ENCODE measurements at places on chromosomes 7 and 10.

DNA sequence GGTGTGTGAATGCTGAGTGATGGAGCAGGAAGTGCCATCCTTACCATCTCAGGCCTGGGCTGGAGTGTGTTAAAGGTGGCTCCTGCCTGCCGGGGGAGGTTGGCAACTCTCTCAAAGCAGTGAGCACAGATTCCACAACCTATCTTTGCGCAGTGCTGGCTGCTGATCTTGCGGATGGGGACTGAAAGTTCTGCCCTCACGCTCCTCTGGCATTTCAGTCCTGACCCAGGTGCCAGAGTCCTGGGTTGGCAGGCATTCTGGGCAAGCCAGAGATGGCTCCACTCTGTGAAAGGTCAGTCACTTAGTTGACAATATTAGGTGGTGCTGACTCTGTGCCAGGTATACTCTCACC lies 315.5 kb downstream of the RPS24 start:
- DNase-seq, result no peak

- DNase-seq, result no peak
Measured at GRCh38 chr10:105239311-105240219, 598.5 kb downstream of the SORCS3 start.

- no peak for DNase-seq
Measured at GRCh38 chr10:30039567-30039966, 19.8 kb downstream of the JCAD start.

DNA sequence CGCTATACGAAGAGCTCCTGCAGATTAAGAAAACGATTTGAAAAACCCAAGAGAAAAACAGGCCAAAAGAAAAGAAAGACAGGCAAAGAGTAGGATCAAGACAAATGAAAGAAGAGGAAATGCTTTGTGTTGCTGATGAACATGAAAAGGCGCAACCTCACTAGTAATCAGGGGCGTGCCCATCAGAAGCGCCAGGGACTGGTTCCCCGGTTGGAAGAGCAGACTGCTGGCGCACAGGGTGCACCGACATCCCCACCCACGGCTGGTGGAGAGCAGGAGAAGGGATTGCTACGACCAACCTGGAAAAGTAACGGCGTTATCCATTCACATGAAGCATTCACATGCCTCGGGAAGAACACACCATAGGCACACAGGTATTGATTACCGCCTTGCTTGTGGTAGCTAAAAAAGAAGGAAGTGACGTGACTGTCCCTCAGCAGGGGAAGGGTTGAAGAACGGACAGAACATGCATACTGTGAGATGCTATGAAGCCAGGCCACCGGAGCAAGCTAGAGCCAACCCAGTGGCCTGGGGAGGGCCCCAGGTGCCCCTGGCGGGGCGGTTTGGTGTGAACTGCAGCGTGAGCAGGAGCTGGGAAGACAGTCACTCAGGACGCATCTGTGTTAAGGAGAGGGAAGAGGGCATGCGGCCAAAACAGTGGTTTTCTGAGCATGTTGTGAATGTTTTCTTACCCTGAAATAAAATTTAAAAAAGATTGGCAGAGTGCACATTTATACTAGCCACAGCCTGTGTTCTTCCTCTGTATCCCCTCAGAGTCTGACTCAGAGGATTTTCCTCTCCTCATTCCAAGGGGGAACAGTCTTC lies 18.3 kb downstream of the AGAP3 start:
- no peak for DNase-seq

DNA sequence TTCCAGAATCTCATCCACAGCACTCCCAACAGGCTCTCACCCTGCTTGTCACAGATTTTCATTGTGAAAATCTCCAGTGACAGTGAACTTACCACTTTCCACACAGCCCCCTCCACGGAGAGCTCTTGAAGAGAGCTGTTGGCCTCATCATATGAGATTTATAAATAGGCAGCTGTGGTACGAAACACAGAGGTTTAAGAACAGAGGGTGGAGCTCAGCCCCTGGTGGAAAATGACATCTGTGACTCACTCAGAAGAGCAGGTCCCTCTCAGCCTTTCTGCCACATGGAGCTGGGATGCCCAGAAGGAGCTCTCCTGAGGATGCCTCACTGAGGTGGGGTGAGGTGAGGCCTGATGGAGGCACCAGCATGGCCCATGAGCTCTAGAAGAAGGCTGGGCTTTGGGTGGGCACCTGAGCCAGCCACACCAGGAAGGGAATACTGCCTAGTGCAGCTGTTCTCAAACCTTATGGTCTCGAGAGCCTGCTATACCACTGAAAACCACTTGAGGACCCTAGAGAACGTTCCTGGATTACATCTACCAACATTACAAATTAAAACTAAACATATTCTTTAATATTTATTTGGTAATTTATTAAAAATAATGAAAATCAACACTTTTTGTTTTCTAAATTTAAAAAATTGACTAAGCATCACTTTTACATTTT lies 25.8 kb upstream of the EEPD1 start:
- no peak for DNase-seq

- DNase-seq, result no peak
Measured at GRCh38 chr10:30647089-30647488, 17.5 kb upstream of the LYZL2 start.

DNA sequence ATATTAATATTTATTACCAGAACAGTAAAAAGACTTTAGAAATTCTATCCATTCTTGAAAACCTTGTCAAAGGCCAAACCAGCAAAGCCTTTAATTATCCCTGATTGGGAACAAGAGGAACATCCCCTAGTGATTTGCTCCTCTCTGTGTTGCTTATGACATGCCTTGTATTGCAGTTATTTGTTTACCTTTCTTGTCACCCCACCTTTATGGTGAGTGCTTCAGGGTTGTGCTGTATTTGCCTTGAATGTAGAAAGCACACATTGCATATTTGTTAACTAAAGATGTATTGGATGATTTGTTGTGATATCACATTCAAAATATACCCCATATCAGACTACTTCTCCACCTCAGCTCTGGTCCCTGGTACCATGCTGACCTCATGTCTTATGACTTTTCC lies 23.5 kb upstream of the TECTB start:
- no peak for DNase-seq

GRCh38 chr10:110724116-110724921 lies 80.2 kb downstream of the RBM20 start:
- DNase-seq, result no peak

- DNase-seq, result no peak
Measured at GRCh38 chr7:149770728-149771636, 2.4 kb downstream of the ZNF467 start.

GRCh38 chr7:19069842-19070241 lies 47.6 kb downstream of the TWIST1 start:
- no peak for DNase-seq

- DNase-seq, result no peak
Measured at GRCh38 chr10:26739071-26739631, 41.6 kb downstream of the PDSS1 start.

DNA sequence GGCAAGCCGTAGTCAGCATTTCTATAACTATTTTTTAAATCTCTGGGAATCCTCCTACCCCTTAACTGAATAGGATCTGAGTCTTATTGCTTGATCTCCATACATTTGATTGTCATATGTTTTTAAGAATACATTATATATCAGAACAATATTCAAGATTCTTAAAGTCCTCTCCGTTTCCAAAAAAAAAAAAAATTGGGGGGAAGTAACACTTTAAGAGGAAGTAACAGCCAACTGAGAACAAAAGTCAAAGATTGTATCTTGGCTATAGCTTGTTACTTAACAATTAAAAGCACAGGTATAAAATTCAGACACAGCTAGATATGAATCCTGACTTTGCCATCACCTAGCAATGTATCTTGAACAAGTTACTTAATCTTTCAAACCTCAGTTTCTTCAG lies 169.9 kb upstream of the ADO start:
- DNase-seq, result no peak

DNA sequence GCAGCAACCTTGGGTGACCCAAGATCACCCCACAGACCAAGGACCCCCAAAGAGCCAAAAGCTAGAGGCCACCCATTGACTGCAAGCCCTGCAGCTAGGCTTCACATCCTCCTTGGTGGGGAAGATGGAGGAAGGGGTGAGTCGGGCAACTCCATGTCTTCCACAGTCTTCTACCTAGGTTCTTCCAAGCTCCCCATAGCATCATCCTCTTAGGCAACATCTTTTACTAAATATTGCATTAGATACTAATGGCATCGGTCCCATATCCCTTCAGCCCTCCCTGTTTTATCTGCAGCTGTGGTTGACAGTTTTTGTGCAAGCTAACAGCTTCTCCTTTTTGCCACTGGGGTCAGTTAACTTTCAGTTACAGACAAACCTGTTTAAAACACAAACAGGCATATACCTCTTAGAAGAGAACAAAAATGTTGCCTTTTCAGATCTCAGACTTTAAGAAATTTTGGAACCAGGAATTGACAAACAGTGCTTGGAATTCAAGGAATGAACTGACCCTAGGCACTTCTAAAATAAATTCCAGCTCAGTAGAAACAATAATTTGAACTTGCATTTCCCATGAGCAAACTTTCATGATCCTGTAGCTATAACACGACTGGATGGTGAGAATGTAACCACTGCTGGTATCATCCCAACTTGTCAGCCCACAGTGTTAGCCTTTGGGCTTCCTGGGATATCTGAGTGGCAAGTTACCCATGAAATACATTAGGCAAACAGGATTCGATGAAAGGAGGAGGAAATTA lies 33.9 kb upstream of the MSMB start:
- DNase-seq, result no peak

GRCh38 chr10:128097783-128098182 lies 28.4 kb downstream of the MKI67 start:
- no peak for DNase-seq

DNA sequence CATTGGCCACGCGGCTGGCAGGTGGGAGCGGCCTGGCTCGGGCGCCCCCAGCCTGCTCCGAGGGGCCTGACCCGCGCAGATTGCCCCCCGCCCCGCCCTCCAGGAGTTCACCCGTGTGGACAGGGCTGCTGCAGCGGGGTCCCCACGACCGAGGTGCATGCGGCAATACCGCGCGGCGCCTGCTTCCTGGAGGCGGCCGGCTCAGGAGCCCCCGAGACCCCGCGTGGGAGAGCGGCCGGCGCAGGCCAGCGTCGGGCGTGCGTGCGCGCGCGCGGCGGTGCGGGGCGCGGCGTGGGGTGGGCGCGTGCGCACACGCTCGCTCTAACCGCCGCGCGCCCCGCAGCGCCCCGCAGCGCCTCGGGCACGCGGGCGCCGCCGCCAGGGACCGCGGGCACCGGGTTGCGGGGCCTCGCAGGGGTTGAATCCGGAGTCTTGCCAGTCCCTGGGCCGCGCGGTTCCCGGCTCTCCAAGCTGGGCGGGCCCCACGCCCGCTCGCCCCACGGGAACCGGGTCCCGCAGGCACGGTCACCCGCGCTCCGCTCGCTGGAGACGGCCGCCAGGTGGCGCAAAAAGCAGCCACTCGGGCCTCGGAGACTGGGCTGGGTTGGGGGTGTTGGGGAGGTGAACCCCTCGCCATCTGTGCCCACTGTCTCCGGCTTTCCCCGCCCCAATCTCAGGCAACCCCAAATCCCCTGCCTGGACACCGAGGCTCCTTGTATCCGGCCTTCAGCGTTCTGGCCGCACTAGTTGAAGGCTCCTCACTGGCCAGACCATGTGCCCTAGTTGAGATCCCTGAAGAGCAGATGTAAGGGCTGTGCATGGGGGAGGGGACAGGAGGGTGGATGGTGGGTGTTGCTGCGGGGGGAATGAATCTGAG lies 1.3 kb upstream of the ACHE start:
- DNase-seq, result no peak
